ENCODE measurements at places on chromosomes 2 and 18.

- DNase-seq = no peak
Observed at GRCh38 chr2:8268172-8268783, 413.6 kb upstream of the ID2 start.

DNA sequence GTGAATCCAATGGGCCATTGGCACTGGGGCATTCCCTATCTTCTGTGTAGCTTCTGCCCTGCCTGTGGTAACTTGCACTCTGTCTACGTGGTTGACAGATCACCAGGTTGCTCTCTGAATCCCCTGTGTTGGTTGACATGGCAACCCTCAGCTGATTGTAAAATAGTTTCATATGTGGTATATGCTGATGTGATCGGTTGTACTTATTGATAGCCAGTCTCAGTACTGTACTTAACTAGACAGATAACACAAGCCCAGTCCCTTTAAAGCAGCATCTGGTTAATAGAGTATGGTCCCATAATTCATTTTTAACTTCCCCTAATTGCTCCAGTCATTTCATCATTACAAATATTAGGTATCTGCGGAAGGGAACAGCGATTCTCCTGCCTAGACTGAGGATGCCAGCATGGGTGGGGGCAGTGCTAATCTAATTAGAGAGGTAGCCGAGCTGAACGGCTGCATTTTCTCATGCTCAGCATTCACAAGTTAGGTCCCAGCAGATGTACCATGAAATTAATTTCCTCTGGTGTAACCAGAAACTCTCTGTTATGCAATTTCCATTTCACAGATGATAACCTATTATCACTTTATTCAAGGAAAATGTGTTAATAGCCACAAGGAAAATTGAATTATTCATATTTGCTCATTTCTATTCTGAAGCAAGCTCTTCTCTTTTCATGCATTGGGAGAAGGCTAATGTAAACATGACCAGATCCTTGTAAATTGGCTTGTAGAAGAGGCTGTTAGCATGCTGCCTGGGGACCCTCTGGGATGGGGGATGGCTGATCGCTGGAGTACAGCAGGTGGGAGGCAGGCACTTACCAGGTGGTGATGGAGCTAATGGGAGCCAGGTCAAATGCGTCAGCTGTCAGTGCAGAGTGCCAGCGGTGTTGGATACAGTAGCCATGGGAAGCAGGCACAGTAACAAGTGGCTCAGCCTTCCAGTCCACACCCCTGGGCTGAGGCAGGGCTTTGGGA lies 608.3 kb downstream of the GALR1 start:
- DNase-seq = no peak

- DNase-seq = peak; percentile 77
Observed at GRCh38 chr18:2570772-2571199, 519 bp downstream of the METTL4 start.

GRCh38 chr2:86202336-86202692 lies 3.1 kb downstream of the MRPL35 start:
- DNase-seq = no peak

- no peak for DNase-seq
Observed at GRCh38 chr2:42223067-42223854, 54.1 kb downstream of the EML4 start.

DNA sequence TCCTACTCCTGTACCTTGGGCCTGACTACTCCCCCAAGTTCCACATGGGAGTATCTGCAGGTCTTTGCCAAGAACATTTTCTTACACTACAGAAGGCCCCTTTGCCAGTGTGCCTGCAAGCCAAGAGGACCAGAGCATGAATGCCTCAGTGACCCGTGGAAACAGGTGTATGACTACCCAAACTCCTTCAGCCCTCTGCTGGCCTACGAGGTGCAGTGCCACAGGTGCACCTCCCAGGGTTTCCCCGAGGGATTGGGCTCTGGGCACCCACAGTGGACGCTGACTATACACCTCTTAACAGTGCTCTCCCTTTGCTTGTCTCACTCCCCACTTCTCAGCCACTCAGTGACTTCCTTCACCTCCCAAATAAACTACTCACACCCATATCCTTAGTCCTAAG lies 91.4 kb downstream of the COL6A3 start:
- DNase-seq = no peak

GRCh38 chr2:196534495-196534894 lies 105.0 kb upstream of the CCDC150 start:
- DNase-seq = no peak

DNA sequence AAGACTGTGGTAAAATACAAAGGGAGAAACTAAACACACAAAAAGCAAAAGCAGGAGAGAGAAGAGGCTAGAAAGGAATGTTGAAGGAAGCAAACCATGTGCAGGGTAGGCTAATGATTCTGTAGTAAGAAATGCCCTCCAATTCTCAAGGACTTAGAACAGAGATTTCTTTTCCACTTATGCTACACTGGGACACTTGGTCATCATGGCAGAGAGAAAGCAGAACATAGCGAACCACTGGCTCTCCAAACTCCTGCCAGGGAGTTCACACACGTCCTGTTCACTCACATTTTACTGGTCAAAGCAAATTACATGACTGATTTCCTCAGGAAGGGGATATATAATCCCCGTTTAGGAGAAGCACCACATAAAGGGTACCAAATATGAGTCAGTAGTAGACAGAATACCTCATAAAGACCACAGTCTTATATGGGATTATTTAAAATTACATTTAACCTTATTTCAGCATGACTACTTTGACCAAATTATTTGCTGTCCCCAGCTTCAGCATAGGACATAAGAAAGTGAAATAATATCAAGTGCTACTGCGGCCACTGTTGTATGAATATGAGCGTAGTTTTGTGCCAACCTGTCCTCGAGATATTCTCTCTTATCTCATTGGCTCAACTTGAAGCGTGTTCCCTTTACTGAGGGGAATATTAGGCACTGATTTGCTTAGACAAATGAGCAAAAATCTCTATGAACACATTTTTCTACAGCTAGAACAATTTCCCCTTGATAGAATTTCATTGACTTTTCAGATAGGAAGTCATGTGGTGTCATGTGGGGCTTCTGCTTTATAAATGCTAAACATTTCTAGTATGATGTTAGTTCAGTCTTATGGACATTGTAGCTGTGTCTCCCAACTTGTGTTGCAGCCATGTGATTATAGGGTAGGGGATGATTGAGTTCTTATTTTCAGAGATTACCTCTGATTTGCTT lies 81.7 kb downstream of the FAM161A start:
- no peak for DNase-seq

GRCh38 chr2:84904717-84905174 lies 710 bp upstream of the TMSB10 start:
- no peak for DNase-seq

DNA sequence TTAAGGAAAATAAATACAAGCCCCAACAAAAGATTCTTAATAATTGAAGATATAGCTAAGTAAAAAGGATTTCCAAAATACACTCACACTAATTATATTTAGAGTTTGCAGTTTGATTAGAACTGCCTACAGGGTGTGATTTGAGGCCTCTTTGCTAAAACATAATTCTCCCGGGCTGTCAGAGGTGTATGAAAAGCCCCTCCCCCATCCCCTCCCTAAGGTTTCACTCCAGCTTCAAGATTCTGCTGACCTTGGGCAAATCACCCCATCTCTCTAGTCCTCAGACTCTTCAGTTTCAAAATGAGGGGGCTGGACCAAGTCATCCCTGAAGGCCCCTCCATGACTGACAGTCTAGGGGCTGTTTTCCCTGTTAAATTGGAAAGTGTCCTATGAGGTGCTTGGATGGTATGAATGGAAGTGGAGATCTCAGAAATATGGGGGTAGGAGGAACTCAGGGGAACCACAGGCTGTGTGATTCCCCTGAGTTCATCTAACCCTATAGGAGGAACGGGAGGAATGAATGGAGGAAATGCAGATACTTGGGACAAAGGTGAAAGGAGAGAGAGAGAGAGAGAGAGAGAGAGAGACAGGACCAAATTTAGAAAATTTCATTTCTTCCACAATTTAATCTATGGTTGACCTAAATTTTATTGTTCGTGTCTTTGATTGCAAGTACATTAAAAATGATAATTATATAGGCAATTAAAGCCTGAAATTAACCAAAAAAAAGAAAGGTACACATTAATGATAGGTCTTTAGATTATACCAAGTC lies 107.5 kb downstream of the SPP2 start:
- no peak for DNase-seq

GRCh38 chr2:39144416-39144815 lies 23.6 kb upstream of the SOS1 start:
- DNase-seq = no peak

- DNase-seq = no peak
Observed at GRCh38 chr18:50250935-50251334, 15.4 kb downstream of the CFAP53 start.
